ENCODE measurements at places on chromosomes 2 and 18. TPM values are rescaled to one million over a fixed set of nuclear protein-coding genes. Genes with fewer than 3 reads are reported as not detected.

FRZB gene
- total RNA-seq, result 0.08 TPM

TBC1D8 gene
- total RNA-seq, result 97.5 TPM

PRSS56 gene
- 0.13 TPM for total RNA-seq

MARCO gene
- total RNA-seq, result 0.05 TPM

CD226 gene
- 0.13 TPM for total RNA-seq

STK16 gene
- total RNA-seq, result 29.1 TPM

NT5C1B gene
- total RNA-seq, result not detected

WNT6 gene
- total RNA-seq, result 0.31 TPM

BOLA3 gene
- 150 TPM for total RNA-seq

SLC23A3 gene
- total RNA-seq, result 0.82 TPM

PAIP2B gene
- total RNA-seq, result 0.31 TPM

NTSR2 gene
- total RNA-seq, result not detected

UGT1A3 gene
- total RNA-seq, result 0.13 TPM

KIDINS220 gene
- total RNA-seq, result 24.5 TPM

PAX8 gene
- 0.97 TPM for total RNA-seq

NETO1 gene
- not detected for total RNA-seq

DCC gene
- not detected for total RNA-seq

GALNT13 gene
- 9.1 TPM for total RNA-seq

GNAL gene
- 5.8 TPM for total RNA-seq

UGP2 gene
- 113 TPM for total RNA-seq

NGEF gene
- 15.5 TPM for total RNA-seq

CTDP1 gene
- total RNA-seq, result 15.7 TPM

DSC1 gene
- total RNA-seq, result not detected

SPATA3 gene
- not detected for total RNA-seq

CD302 gene
- total RNA-seq, result 1.9 TPM

CAD gene
- total RNA-seq, result 56.9 TPM

CDH2 gene
- 60.1 TPM for total RNA-seq

CHAC2 gene
- 11.3 TPM for total RNA-seq

STON1 gene
- 0.39 TPM for total RNA-seq

IL36B gene
- total RNA-seq, result not detected

LAMA3 gene
- 52.1 TPM for total RNA-seq

FLACC1 gene
- total RNA-seq, result 0.46 TPM

CIAO1 gene
- 83.0 TPM for total RNA-seq

HS6ST1 gene
- 12.2 TPM for total RNA-seq

POU3F3 gene
- not detected for total RNA-seq

REG1B gene
- not detected for total RNA-seq

BOLL gene
- total RNA-seq, result not detected

ANKRD29 gene
- total RNA-seq, result 18.1 TPM

EN1 gene
- total RNA-seq, result 0.84 TPM

SERPINB10 gene
- total RNA-seq, result not detected

LRRC30 gene
- not detected for total RNA-seq

RFX8 gene
- not detected for total RNA-seq
